Nephron progenitor cell (in vitro differentiated cells): ENCODE measurements at places on chromosomes 7 and 10.
A peak's percentile ranks its signal among the peaks of the same experiment; 100 is the strongest.

DNA sequence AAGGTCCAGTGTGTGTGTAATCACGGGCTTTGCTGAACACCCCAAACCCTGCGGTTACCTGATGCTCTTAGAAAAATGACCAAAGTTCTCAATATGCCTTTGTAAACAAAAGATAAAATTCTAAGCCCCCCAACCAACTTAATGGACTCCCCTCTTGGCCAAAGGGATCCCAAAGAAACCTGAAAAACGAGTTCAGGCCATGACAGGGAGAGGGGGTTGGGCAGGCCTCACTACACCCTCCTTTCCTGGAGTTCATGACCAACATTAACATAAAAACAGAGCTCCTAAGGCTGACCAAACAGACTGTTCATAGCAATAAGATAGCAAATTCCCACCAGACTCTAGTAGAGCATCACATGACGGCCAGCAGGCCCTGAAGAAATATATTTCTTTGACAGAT lies 3.0 kb upstream of the VIPR2 start:
- no peak for DNase-seq

- no peak for DNase-seq
These were observed 129.4 kb downstream of the AASS start for GRCh38 chr7:122014697-122015096.

DNA sequence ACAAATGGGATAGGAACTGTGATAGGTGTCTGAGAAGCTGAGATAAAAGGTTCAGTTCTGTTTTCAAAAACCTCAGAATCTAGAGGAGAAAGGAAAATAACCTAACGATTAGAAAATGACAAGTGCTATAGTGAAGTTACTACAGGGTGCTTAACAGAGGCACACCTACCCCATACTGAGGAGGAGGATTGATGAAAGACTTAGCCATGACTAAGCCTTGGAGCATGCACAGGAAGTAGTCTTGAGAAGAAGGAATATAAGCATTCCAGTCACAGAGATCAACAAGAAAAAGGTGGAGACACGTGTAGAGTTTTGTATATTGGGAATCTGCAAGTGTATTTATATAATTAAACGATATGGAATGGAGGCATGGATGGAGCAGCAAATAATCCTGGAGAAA lies 1225.5 kb upstream of the CELF2 start:
- DNase-seq, result no peak

- peak; percentile 59 for DNase-seq
These were observed 227.4 kb downstream of the GRID1 start for GRCh38 chr10:86139066-86139657.
